Activated CD4-positive, alpha-beta T cell treated with anti-CD3 and anti-CD28 coated beads for 36 hours (primary cell): ENCODE measurements at places on chromosomes 1 and 21. TPM values are rescaled to one million over a fixed set of nuclear protein-coding genes. Genes with fewer than 3 reads are reported as not detected.

- H3K4me1 ChIP-seq, result peaks cover 70% of the 10 kb centered on the region
- H3K4me3 ChIP-seq, result peak overlapping the region; percentile 90
- no peak for DNase-seq
- H3K27me3 ChIP-seq, result no peaks in the 10 kb centered on the region
- H3K27ac ChIP-seq, result peak overlapping the region; percentile 70
Observed at GRCh38 chr21:44916965-44917364, 3.7 kb downstream of the ITGB2 start.

DNA sequence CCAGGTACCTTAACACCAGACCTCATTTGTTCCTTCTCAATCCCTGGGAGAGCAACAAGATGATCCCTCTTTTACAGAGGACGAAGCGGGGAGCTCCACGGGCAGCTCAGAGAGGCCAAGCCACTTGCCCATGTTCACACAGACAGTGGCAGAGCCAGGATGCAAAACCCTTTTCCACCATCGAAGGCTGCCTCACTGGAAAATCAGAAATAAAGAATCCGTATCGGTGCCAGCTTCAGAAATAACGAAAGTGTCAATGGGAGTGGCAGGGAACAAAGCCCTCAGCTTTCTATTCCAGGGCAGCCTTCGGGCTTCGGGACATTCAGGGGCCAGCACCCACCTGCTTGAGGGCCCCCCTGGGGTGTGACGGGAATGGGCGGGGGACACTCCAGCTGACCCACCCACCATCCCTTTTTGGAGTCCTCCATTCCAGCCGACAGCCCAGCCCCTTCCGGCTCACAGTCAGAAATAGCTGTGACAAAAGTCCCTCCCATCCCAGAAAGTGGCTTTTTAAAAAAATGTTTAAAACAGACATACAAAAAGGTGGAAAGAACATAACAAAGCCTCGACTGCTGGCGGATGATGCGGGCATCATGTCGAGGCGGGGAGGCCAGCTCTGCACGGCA is 6.0 kb downstream of the IFFO2 start:
- peaks cover 86% of the 10 kb centered on the region for H3K4me1 ChIP-seq
- H3K4me3 ChIP-seq, result peak overlapping the region; percentile 86
- no peaks in the 10 kb centered on the region for H3K27me3 ChIP-seq
- H3K36me3 ChIP-seq, result peaks cover 44% of the 10 kb centered on the region
- peak overlapping the region; percentile 92 for H3K27ac ChIP-seq
- DNase-seq, result peak; percentile 61

- H3K4me3 ChIP-seq, result no peak overlapping the region
- H3K27ac ChIP-seq, result no peak overlapping the region
- H3K27me3 ChIP-seq, result no peaks in the 10 kb centered on the region
- no peaks in the 10 kb centered on the region for H3K4me1 ChIP-seq
- H3K36me3 ChIP-seq, result no peaks in the 10 kb centered on the region
- no peak for DNase-seq
Observed at GRCh38 chr1:82777240-82777639, 976.5 kb downstream of the ADGRL2 start.

- H3K4me3 ChIP-seq, result no peak overlapping the region
- H3K27me3 ChIP-seq, result no peaks in the 10 kb centered on the region
- H3K4me1 ChIP-seq, result peaks cover 60% of the 10 kb centered on the region
- peak; percentile 41 for DNase-seq
- H3K27ac ChIP-seq, result peak overlapping the region; percentile 35
Observed at GRCh38 chr1:84973498-84974334, 23.2 kb downstream of the MCOLN2 start.

DNA sequence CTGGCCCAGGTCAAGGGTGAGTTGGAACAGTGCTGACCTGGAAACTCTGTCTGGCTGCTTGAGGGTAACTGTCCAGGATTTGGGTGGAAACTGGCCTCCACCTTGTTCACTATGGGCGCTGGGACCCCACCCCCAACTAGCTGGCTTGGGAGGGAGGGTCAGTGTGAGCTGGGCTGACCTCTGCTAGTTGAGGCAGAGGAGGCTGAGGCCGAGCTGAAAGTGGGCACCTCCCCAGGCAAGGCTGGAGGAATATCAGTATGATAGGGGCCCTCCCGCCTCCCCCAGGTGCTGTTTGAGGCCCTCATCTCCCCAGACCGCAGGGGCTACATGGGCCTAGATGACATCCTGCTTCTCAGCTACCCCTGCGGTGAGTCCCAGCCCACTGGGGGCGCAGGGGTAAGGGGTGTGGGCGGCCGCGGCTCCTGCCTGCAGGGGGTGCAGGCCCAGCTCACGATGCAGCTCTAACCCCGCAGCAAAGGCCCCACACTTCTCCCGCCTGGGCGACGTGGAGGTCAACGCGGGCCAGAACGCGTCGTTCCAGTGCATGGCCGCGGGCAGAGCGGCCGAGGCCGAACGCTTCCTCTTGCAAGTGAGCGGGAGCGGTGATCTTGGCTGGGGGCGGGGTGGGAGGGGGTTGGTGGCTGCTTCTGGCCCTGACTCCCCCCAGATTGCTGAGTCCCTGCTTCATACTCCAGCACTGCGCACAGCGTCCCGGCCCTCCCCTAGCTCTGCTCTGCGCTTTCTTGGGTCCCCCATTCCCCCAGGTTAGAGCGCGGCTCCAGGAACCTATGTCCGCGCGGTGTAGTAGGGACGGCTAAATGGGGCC is 22.9 kb downstream of the PTPRU start:
- H3K4me1 ChIP-seq, result peaks cover 7% of the 10 kb centered on the region
- H3K27me3 ChIP-seq, result peaks cover 34% of the 10 kb centered on the region
- no peak overlapping the region for H3K27ac ChIP-seq
- H3K36me3 ChIP-seq, result no peaks in the 10 kb centered on the region
- DNase-seq, result peak; percentile 50

The MRAP gene
- not detected for total RNA-seq

The FCRL6 gene
- total RNA-seq, result not detected

The ADAMTS5 gene
- not detected for total RNA-seq

The TMPRSS15 gene
- total RNA-seq, result not detected

The DPT gene
- total RNA-seq, result not detected

The TNNI3K gene
- total RNA-seq, result 0.37 TPM

The CLCA1 gene
- not detected for total RNA-seq

The SHISA4 gene
- 0.26 TPM for total RNA-seq

The NCMAP gene
- not detected for total RNA-seq

The MARK1 gene
- total RNA-seq, result not detected
